GM12864 (cell line): ENCODE measurements at places on chromosomes 4 and X.

- DNase-seq, result no peak
These were observed 72.3 kb upstream of the TNMD start for GRCh38 chrX:100512471-100512870.

GRCh38 chrX:41022566-41022965 is 62.7 kb upstream of the USP9X start:
- DNase-seq, result no peak

- no peak for DNase-seq
These were observed 18.2 kb downstream of the VAMP7 start for GRCh38 chrX:155899366-155899765.

DNA sequence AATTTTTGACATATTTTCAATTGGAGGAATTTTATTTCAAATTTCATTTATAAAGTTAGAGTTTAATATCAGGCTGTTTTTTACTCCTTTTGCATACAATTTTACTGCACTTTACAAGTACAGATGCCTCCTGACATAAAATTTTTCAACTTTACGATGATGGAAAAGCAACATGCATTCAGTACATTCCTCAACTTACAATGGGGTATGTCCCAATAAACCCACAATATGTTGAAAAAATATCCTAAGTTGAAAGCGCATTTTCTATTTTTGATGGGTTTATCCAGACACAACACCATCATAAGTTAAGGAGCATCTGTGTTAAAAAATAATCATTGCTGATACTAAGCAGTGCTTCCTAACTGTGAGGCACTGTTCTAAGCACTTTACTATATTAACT is 4.3 kb downstream of the KLHL5 start:
- DNase-seq, result no peak

DNA sequence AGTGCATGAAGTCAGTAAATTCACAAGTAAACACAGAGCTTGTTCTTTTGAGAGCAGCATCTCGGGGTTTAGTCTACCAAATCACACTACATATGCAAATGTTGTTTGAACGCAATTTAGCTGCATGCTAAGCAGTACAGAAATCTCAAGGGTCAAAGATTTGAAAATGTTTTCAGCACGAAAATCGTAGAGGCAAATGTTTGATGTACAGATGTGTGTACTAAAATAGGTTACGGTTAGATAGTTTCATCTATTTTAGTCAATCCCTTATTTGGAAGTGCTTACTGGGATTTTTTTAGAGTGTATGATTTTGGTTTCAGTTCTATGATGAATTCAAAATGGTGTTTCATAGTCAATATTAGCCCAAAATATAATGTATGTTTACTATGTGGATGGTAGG is 1928.2 kb upstream of the TENM3 start:
- no peak for DNase-seq

DNA sequence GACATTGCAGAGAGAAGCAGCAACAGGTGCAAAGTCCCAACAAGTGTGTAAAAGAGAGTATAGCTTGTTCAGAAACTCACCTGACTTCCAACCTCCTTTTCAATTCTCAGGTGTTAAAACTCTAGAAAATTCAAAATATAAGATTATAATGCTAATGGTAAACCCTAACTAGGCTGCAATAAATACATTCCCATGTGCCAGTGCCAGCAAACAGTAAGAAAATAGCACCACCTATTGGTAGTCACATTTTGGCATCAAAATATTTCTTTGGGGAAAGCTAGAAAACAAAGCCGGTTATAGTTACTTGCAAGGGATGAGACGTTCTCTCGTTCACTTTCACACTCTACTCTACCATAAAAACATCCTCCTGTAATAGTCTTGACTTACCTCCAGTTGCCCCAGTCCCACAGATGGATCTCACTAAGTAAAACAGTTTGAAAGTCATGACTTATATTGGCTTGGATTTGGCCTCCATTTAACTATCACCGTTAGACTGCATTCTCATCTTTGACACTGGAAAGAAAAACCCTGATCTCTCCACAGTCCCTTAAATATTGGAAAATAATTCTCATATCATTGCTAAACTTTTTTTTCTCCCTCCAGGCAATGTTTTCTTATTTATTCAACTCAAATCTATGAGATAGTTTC is 9.6 kb downstream of the BMP3 start:
- no peak for DNase-seq

DNA sequence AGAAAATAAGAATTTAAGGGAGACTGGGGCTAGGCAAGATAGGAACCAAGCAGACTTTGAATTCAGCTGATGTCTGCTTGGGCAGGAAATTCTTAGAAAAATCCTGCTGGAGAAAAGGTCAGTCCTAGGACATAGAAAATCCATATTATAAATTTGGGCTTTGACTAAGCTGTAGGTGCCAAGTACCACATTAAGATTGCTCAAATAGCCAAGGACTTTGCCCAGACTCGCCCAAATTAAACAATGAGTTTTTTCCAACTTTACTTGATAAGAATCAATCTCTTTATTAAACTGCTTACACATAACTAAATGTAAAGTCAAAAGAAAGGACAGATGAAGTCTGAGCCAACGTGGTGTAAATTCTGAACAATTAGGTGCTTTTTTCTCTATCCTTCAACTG is 95.4 kb downstream of the FUNDC1 start:
- DNase-seq, result no peak

DNA sequence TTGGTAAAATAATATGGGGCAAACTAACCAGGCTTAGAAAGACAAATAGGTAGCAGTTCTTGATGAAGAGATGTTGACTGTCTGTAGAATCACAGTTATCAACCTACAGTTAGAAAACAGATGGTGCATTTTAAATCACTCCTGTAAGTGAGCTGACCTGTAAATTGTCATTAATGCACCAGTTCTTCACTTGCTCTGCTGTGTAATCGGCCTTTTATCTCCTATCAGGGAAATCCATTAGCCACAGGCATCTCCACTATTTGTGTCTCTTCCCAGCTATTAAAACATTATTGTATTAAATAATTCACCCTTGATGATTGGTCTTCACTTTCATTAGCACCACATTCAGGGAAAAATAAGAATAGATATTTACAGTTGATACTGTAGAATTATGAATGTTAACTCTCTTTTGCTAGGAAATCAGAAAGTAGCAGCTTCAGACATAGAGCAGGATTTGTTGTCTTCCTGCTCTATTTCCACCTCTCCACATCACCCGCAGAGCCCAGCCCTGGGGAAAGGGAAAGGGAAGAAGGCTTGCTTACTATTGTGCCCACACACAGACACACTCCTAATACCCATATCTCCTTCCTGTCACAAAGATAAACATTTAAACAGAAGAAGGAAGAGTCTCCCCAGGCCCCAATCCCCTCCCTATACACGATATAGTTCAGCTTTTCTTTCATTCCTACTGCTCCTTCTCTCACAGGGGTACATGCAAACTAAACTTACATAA is 97.1 kb downstream of the REELD1 start:
- DNase-seq, result no peak

DNA sequence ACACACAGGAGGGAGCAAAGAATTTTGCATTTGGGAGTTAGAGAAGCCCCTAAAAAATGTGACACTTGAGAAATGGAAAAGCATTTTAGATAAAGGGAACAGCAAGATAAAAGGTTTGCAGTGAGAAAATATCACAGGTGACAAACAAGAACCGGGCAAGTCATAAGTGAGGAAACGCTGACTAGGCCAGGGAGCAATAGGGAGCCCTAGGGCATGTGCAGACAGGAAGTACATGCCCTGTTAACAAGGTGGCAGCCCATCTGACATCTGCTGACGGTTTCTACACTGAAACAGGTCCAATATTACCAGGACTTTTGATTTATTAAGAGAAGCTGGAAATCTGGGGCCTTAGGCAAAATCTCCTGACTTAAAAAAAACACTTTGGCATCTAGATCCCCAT is 4.0 kb upstream of the IL13RA1 start:
- no peak for DNase-seq

DNA sequence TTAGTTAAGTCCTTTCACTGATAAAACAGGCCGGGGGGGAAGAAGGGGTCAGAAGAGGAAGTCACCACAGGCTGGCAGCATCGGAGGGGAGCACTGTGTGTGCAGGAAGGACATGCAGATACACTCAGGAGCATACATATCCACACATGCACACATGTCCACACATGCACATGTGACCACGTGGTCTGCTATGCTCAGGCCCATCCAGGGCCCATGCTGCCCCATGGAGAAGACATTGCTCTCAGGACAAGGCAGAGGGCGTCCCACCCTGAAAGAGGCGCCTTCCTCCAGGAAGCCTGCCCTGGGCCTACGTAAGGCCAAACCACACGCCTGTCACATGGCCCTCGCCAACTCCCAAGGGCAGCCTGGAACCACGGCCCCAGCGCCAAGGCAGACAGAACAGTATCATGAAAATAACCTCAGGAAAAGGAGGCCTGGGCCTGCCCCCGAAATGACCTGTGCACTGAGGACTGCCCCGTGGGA is 15.8 kb downstream of the WDR1 start:
- no peak for DNase-seq

GRCh38 chr4:119031218-119031617 is 104.4 kb upstream of the MYOZ2 start:
- no peak for DNase-seq

GRCh38 chr4:125390126-125390525 is 75.4 kb downstream of the FAT4 start:
- DNase-seq, result no peak

DNA sequence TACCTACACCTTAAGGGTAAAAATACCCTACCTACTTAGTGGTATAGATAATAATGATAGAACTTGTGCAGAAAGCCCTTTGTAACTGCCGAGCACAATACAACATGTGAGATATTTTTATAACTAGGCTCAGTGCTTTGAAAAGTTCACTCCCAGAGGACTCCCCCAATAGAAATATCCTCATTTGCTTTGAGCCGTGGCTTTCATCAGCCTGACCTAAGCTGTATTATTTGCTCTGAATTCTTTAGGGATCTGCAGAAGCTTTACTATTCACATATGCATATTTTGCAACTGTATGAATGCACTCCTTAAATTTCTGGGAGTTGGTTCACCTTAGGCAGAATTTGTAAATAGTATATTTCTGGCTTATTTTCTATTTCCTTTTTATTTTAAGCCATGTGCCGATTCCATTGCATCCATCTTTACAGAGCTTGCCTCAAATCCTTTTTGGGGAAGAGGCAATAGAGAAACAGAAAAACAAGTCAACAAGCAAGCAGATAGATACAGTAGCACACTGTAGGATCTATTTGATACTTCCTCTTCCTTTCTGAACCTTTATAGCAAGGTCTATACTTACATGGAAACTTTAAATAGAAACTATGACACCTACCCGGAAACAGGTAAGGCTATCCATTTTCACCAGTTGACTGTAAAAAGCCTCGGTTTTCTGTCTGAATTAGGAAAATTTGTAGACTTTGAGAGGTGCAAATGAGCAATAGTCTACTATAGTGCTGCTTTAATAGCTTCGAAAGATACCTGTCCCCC is 242.5 kb upstream of the VCX3A start:
- DNase-seq, result peak; percentile 10
